Cortex of kidney (tissue), 1 donor: ENCODE measurements at places on chromosomes 2 and 18.

DNA sequence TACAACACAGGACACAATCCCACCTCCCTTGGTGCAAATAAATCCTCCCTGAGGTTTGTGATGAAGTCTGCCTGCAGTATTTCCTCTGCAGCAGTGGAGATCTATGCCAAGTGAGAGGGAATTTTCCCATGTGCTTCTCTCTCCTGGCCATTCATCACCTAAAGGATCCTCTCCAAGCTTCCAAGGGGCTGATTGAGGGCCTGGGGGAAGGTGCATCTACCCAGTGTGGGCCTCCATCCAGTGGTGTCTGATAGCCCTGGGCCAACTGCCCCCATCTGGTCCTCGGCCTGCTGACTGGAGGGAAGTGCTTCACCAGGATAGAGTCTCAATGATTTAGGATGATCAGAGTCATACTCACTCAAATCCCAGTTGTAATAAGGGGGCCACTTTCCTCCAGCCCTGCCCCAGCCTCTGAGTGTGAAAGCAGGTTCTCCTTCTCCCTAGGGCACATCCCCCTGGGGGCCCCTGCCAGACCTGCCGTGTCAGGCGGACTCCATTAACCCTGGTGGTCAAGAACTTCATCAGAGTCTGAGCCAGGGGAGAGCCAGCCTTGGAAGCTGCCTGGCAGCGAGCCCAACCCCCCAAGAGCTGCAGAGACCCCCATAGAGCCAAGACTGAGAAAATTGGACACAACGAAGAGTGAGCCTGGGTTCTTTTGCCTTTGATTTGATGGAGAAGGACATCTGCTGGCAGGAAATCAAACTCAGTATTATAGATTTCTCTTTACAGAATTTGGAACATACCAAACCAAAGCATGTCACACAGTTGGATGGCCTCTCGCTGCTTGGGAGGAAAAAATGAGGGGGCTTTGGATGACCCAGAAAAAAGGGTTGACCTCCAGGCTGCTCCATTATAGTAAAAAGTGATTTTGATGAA lies 509.6 kb downstream of the CMPK2 start:
- no peak for DNase-seq

DNA sequence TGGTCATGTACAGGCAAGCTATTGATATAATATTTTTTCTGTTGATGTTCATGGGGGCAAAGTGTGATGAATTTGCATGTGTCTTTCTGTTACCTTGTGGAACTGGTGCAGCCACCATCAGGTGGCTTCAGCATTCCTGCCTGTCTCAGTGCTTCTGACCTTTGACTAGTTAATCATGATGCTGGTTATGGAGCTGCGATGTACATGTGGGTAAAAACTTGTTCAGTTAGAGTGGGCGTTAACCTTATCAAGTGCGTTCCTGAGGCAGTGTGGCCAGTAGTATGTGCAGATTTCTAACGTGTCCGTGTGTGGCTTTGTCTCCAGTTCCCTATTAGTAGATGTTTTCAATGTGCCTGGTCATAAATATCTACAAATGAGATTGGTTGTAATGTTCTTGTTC lies 127.4 kb upstream of the ZSWIM2 start:
- no peak for DNase-seq

DNA sequence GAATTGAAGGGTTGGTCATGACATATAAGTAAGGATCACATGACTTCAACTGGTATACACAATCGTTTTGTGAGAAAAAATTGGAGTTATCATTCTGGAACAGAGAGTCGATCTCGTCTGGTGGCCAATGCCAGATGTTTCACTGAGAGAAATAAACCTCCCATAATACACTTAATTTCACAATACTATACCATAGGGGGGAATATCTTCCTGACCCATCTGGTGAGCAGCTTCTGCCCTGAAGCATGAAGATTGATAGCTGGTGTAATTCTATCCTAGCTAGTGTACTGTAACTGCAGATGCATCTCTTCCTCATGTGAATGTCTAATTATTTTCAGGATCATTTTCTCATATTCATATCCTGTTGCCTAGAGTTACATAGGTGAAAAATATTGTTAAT lies 15.7 kb upstream of the CDH7 start:
- DNase-seq, result no peak

GRCh38 chr2:24121469-24121868 lies 1.7 kb downstream of the PFN4 start:
- no peak for DNase-seq

GRCh38 chr2:85577386-85578242 lies at the start of gene VAMP8:
Gene VAMP8 (plus strand): TSS chr2:85577586. CDS start chr2:85577647, 61 bp downstream.
- DNase-seq, result no peak

- DNase-seq, result no peak
These were observed 38.7 kb downstream of the KCNE4 start for GRCh38 chr2:223090540-223091235.

DNA sequence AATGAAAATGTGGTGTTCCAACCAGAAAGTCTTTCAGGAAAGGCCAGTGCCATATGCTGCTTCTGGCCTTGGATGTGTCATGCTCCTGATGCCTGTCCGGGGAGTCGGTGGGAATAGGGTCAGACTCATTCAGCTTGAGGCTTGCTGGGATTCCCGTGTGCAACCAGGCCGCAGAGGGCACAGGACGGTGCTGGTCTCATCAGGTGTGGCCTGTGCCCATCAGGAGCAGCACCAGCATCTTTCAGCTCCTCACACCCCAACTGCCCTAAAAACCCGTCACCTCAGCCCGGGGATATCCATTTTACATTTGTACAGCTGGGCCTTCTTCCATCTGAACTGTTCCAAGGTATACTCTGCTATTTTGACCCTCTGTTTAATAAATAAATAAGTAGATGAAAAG lies 13.3 kb upstream of the CNNM3 start:
- no peak for DNase-seq

DNA sequence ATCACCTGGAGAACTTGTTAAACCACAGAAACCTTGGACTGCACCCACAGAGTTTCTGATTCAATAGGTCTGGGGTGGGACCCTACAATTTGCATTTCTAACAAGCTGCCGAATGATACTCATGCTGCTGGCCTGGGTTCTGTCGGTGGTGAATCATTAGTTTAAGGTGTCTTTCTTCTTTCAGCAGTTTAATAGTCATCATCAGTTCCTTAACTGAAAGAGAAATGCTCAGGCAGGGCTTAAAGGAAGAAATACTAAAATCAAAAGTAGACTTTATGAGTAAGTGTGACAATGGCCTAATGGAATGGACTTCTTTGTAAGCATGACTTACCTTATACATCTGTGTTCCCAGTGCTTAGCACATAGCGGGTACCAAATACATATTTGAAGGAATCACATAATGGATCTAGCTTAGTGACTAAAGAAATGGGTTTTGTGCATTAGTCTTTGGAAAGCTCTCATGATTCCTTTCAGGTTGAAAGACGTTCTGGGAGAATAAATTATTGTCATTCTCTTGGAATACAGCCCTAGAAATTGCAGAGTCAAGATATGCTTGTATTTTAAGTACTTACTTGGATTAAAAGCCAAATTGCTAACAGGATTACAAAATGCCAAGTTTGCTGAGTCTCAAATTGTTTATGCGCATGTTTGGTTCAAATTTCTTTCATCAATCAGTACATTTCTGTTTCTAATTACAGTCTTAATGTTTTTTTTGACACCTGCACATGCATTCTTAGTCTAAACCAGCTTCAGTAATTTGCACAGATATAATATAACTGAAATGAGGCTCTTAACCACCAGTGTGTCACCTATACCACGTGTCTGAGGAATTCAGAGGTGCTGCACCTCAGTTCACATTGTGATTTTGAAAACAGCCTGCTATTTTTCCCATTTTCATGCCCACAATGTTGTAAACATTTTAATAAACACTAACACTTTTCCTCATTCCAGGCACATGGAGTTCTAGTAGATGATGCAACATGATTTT lies 220.3 kb upstream of the NRP2 start:
- DNase-seq, result no peak

DNA sequence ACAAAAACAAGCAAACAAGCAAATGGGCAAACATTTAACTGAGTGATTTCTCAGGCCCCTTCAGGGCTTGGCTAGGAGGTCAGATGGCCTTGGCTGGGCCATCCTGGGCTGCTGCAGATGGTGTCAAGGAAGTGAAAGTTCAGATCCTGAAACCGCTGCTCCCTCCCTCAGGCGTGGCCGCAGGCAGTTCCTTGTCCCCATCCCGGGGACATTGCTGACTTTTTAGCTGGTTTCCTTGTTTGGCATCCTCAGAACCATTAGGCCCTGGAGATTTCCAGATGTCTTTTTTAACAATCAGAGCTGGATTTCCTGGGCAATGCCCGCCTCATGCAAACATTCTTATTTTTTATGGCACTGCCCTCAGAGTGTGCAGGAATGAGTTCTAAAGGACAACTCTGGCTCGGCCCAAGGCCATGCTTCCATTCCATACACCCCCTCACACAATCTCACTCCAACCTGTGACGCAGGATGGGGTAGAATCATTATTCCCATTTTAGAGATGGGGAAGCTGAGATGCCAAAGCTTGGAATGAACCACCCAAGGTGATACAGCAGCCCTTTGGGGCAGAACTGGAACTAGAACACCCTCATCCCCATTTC lies 86.1 kb upstream of the ZCCHC2 start:
- DNase-seq, result no peak

DNA sequence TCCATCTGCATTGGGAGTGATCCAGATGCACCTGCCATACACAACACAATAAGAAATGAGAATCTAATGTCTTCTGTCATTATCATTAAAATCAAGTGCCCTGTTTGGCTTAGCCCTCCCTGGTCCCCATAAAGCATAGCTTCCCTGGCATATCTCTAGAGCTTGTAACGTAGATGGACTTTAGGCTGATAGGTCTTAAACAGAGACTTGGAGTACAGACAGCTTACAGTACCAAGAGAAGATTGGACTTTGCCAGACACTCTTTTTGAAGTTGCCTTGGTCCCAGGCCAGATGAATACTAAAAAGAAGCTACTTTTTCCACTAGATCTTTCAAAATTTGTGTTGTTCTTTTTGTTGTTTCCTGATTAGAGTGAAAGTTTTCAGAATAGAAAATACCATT lies 86.3 kb upstream of the UNC80 start:
- DNase-seq, result no peak

DNA sequence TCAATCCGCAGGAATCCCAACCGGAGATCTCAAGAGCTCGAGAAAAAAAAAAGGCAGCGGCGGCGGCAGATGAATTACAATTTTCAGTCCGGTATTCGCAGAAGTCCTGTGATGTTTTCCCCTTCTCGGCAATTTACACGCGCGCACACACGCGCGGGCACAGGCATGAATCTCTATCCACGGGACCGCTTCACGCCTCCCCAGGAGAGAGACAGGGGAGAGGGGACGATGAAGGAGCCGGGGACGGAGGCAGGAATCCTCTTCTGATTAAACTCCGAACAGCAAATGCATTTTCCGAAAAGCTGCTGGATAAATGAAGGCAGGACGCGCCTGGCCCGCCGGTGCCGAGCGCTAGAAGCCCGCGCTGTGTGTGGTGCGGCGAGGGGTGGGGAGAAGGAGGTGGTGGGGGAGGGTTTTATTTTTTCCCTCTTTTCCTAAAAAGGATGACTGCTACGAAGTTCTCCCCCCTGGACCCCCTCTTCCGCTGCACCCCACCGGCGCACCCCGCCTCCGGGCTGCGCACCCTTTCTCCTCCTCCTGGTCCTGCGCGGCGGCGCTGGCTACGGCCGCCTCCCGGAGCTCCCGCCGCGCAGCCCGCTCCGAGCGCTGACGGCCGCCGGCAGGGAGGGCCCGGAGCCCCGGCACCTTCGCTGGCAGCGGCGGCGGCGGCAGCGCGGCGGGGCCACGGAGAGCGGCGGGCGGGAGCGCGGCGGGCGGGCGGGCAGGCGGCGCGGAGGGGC lies at the start of gene BCL2:
Gene BCL2, minus strand, starts transcription at position 387 of the 740 bp plus-strand sequence.
- DNase-seq, result no peak

GRCh38 chr2:101496279-101496678 lies 21.4 kb upstream of the RFX8 start:
- no peak for DNase-seq

DNA sequence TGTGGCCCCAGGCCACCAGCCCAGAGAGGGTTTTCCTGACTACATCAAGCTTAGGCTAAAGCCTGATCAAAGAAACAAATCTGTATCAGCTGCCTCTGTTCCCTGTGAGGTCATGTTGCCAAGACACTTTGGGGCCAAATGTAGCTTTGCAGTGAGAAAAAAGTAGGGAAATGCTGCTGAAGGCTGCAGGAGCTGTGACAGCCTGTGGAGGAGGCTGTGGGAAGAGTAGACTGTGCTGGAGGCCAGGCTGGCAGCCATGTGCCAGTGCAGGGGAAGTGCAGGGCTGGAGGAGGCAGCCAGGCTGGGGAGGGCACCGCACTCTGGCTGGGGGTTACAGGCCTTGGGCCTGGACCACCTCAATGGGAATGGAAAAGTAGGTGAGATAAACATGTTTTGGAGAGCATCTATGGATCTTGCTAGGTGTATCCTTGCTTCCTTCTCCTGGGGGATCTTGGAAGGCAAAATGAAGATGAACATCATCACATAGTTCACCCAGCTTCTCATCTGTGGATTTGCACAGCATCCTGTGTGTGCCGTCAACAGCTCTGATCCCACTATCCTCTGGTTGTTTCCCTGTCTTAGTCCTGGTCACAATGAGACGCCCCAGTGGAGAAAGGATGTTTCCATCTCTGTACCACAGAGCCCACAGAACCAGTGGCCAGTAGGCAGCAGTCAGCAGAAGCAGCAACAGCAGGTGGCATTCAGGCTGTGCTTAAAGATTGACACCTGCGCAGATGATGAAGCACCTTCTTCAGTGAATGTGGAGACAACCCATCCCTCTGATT lies 103.8 kb upstream of the COPS8 start:
- DNase-seq, result no peak

- DNase-seq, result no peak
These were observed 3.8 kb downstream of the EVX2 start for GRCh38 chr2:176079831-176080539.

- no peak for DNase-seq
These were observed 110.3 kb upstream of the WDSUB1 start for GRCh38 chr2:159396799-159397198.

- no peak for DNase-seq
These were observed 1.2 kb downstream of the NEU2 start for GRCh38 chr2:233033672-233034071.

DNA sequence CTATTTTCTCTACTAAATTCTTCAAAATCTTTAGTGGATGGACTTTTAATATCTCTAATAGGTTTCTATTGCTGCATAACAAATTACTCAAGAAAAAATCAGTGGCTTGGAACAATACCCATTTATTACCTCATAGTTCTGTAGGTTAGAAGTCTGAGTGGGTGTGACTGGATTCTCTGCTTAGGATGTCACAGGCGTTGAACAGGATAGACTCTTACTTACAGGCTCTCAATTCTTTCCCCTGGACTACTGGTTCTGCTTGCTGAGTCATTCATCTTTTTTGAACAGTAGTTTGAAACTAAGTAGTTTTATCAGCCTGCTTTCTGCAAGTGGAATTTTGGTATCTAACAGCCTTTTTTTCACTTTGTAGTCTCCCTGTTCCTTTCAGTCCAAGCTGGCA lies 265.4 kb downstream of the ZNF385B start:
- DNase-seq, result no peak

DNA sequence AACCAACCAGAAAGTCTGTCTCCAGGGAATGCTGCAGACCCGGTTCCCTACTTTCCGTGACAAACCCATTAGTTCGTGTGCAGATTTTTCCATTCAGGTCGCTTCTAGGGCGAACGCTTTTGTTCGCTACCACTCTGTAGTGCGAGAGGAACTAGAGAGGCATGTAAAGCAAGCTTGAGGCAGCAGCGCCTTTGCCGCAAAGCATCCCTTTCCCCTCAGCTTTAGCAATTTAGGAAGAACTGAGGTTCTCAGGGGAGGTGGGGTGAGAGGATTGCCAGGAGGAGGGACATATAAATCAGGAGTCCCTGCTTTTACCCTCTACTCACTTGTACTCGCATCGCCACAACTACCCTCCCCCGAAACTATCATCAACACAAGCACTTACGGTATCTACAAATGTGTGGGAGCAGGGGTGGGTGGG lies 748 bp upstream of the ZNF804A start:
- no peak for DNase-seq

- no peak for DNase-seq
These were observed 25.5 kb downstream of the LYPD6 start for GRCh38 chr2:149355716-149356422.
